ENCODE measurements at places on chromosomes 3 and 15. TPM values are rescaled to one million over a fixed set of nuclear protein-coding genes. Genes with fewer than 3 reads are reported as not detected.
A peak's percentile ranks its signal among the peaks of the same experiment; 100 is the strongest.

- DNase-seq = no peak
Observed at GRCh38 chr15:100434561-100434960, 92.8 kb upstream of the ADAMTS17 start.

The ESYT3 gene
- total RNA-seq = 5.3 TPM

The KBTBD8 gene
- 1.8 TPM for total RNA-seq

GRCh38 chr3:178193846-178194245, 342.4 kb upstream of the KCNMB2 start:
- no peak for DNase-seq

GRCh38 chr3:66620296-66620695, 119.5 kb upstream of the LRIG1 start:
- DNase-seq = no peak

The ITGA11 gene
- 11.1 TPM for total RNA-seq

DNA sequence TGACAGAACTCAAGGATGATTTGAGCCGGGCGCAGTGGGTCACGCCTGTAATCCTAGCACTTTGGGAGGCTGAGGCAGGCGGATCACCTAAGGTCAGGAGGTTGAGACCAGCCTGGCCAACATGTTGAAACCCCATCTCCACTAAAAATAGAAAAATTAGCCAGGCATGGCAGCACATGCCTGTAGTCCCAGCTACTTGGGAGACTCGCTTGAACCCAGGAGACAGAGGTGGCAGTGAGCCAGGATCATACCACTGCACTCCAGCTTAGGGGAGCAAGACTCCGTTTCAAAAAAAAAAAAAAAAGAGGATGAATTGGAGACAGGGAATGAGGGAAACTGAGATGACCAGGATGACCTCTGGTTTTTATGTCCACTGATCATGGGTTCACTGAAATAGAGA, 60.4 kb upstream of the CDIN1 start:
- no peak for DNase-seq

DNA sequence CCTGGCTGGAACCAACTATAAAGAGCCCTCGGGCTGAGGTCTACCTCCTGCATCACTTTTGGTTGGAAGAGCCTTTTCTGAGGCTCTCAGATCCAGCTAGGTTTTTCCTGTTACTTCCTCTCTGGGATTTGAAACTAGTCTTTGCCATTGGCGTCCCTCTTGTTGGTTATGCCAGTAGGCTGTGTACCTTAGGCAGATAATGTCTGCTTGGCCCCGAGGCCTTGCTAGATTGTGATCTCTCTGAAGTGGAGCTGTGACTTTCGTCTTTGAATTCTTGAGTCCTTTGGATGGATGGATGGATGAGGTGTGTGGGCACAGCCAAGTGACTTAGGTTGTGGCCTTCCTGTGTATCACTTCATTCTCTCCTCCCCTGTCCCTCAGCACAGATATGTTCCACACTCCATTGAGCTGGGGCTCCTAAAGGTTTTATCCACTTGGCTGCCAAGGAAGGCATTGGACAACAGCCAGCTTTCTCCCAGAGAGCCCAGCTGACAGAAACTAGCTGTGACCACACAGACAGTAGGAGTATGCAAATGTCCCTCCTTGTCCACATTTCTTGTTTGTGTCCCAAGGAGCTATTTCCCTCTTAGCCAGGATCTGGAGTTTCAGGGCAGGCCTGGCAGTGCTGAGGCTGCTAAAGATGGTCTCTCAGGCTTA, 7.9 kb upstream of the DNAJC17 start:
- peak; percentile 69 for DNase-seq

The PLSCR1 gene
- total RNA-seq = 266 TPM

The GOLGA8H gene
- total RNA-seq = 0.88 TPM

DNA sequence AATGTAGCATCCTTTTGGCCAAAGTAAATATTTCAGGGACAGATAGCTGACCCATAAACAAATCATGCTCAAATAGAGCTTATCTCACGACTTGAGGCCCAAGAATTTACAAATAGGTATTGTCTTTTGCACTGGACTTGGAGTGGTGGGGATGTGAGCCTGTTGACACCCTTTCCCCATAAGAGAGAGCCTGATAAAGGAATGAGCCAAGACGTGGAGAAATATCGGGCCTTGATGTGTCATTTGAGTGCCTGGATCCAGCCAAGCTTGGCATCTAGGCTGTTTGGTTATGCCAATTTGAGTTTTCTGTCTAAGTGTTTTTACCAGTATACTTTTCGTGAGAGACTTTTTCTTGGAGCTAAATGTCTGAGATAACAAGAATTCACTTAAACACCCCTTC, 112.9 kb upstream of the RGMA start:
- DNase-seq = no peak

The KCNAB1 gene
- 6.6 TPM for total RNA-seq

GRCh38 chr3:62574266-62574898, 201.0 kb upstream of the FEZF2 start:
- no peak for DNase-seq

The CPLX3 gene
- total RNA-seq = not detected

Measured in kidney (tissue), 22 donors.